Inflammatory macrophage treated with lipopolysaccharide for 4 hours (primary cell): ENCODE measurements at places on chromosomes 7 and 10.
A peak's percentile ranks its signal among the peaks of the same experiment; 100 is the strongest.

- DNase-seq = no peak
Observed at GRCh38 chr10:69497611-69498390, 46.5 kb downstream of the TSPAN15 start.

DNA sequence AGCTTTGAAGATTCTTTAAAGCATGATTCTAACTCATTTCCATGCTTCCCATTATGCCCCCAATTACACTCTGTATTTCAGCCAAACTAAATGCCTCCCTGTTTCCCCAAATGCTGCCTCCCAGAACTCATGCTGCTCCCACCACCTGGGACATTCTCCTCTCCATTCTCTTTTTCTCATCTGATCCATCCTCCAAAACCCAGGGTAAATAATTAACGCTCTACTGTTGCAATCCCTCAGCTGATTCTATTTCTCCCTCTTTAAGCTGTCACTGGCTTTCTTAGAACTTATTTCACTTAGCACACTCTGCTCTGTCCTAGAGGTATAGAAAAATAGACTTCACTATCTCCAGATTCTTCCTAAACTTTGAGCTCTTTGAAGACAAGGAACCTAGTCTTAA is 104.7 kb downstream of the ICA1 start:
- no peak for DNase-seq

DNA sequence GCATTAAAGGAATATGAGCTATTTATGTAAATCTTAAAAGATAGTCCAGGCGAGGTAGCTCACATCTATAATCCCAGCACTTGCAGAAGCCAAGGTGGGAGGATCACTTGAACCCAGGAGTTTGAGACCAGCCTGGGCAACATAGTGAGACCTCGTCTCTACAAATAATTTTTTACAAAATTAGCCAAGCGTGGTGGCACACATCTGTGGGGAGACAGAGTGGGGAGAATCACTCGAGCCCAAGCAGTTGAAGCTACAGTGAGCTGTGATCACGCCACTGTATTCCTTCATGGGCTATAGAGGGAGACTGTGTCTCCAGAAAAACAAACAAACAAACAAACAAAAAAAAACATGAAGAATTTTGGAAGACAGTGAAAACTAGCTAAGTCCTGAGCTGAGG is 28.4 kb downstream of the HERC4 start:
- DNase-seq = no peak

DNA sequence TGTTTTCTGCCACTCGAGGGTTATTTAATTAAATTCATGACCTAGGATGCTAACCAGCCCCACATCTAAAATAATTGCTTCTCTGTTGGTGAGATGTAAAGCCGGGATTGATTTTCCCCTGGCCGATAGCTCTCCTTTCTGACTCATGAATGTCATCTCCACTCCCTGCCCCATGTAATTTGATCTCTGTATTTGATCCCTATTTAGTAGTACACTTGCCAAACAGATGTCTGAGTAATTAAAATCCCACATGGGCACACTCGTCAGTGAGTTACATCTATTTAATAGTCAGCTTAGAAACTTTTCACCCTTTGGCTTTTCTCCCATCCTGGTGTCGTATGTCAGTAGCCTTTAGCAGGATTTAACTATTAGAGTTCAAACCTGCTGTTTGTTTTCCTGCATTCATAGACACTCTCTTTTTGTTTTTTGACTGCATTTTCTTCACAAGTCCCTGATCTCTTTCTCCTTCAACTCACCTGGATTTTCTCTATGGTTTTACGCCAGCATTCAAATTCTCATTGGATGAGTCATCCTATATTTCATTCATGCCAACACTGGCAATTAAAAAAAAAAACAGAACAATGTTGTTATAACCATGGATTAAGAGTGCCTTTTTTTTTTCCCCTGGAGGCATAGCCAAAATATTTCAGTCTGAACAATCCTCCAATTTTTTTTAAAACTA is 82.7 kb downstream of the SPAG6 start:
- no peak for DNase-seq

DNA sequence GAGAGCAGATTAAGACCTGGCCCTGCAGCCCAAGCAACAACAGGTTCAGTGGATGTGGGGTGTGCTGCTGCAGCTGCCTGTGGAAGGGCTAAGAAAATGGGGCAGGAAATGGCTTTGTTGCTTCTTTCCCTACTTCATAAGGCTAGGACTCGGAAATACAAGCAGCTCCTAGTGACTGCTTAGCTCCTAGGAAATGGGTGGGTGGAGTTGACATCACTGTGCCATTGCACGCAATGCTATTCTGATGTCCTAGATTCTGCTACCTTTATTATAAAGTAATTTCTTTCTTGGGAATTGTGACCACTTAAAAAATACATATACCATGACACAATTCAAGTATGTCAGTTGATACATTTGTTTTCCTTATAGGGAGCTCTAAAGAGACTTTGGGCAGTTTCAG is 155.8 kb downstream of the FANK1 start:
- DNase-seq = peak; percentile 75

GRCh38 chr10:102611514-102612087 is 32.7 kb upstream of the TRIM8 start:
- no peak for DNase-seq

GRCh38 chr10:128475686-128476367 is 349.6 kb upstream of the MKI67 start:
- DNase-seq = no peak

DNA sequence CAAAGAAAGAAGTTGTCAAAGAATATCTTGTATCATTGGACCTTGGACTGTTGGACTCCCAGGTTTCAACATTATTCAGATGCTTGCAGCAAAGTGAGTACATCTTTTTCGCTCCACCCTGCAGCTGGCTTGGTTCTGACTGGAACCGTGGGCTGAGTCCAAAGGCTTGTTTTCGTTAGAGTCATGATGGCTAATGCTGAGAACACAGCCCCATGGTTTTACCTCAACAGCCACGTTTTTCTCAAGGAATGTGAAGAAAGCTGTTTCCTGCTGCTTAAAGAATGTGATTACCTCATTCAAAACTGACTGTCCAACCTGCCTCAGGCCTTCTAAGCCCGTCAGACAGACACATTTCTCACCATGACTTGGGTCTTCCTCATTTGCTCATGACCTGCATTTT is 69.5 kb downstream of the STEAP1B start:
- DNase-seq = no peak

GRCh38 chr7:38195804-38196595 is 18.0 kb downstream of the STARD3NL start:
- no peak for DNase-seq

- DNase-seq = no peak
Observed at GRCh38 chr10:71222601-71223346, 10.4 kb downstream of the UNC5B start.

DNA sequence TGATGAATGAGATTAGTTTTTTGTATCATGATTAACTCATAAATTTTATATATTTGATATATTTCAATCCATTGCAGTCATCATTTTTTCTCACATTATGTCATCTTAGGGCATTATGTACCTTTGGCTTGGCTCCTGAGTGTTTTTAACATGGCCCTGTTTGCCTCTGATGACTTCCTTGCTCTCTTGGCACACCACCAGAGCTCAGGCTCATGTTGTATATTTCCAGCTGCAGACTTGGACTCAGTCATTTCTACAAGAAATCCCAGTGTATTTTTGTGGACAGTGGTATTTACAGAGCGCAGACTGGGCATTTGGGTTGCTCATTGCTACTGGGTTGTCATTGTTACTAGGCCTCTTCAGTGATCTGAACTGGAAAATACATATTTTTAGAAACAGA is 188.5 kb downstream of the ADRA2A start:
- no peak for DNase-seq

GRCh38 chr10:43857206-43857930 is 208.7 kb upstream of the ZNF32 start:
- DNase-seq = no peak

DNA sequence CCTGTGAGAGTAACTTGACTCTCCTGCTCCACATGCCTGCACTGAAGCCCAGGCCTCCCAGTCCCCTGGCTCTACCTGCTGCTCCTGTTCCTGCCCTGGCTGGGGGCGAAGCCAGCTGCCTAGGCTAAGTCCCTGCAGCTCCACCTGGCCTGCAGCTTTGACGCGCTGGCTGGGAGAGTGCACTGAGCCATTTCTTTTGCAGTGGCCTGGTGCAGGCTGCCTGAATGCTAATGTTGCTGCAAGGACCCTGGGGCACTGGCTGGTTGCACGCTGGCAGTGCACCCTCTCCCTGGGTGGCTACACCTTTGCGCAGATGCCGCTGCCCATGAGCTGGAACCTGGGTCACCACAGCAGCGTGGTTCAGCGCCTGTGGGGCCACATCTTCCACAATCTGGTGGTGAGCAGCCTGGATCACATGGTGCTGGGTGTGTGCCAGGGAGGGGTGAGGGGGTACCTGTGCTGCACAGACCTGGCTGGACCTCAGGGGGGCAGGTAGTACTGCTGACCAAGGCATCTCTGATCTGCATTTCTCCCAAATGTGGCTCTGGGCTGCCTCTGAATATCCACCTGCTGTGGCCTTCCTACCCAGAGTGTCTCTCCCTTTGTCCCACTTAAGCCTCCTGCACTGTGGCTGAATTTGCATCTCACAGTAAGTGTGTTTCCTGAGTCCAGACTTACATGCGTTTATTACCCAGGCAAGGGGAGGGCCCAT is 20.0 kb downstream of the IMPDH1 start:
- no peak for DNase-seq

DNA sequence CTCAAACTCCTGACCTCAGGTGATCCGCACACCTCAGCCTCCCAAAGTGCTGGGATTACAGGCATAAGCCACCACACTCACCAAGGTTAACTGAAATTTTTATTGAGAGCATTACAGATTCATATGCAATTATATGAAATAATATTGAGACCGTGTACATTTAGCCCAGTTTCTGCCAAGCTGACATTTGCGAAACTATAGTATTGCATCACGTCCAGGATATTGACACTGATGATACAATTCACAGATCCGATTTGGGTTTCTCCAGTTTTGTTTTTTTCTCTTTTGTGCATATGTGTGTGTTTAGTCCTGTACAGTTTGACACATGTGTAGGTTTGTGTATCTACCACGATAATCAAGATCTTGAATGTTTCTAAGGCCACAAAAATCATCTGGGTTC is 627.9 kb upstream of the FOXK1 start:
- peak; percentile 4 for DNase-seq

GRCh38 chr7:141884539-141885225 is 31.5 kb upstream of the OR9A4 start:
- peak; percentile 92 for DNase-seq

- DNase-seq = no peak
Observed at GRCh38 chr7:45078125-45078681, 10.6 kb downstream of the NACAD start.

- no peak for DNase-seq
Observed at GRCh38 chr7:6575281-6576023, 1.8 kb upstream of the ZDHHC4 start.

DNA sequence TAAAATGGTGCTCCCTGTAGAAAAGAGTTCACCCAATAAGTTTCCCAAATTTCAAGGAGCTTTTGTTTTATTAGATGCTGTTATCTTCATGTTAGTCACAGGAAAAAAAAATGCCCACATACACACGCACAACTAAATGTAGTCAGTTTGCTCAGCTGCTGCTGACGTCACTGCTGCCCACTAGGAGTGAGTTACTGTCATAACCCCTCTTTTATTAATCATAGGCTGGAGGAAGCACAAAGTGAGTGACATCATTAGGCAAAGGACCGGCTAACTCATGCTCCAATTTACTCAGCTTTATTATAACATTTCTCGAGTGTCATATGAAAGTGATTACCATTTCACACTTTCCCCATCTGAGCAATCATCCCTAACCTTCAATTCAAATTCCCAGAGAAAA is 6.7 kb upstream of the INHBA start:
- DNase-seq = peak; percentile 100

- DNase-seq = peak; percentile 33
Observed at GRCh38 chr10:95756809-95757684, 1.1 kb downstream of the ENTPD1 start.

- peak; percentile 70 for DNase-seq
Observed at GRCh38 chr10:110527731-110528171, 30.0 kb downstream of the DUSP5 start.

DNA sequence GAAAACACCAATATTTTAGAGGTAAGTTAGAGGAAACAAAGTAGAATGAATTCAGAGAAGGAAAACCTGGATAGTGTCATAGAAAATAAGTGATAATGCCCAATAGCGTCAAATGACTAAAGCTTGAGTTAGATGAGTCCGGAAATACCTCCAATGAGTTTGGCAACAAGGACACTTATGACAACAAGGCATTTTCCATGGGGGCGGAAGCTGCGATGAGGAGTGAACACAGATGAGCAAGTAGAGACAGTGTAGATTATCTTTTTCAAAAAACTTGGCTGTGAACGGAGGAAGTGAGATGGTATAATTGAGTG is 383 bp upstream of the R3HCC1L start:
- no peak for DNase-seq

DNA sequence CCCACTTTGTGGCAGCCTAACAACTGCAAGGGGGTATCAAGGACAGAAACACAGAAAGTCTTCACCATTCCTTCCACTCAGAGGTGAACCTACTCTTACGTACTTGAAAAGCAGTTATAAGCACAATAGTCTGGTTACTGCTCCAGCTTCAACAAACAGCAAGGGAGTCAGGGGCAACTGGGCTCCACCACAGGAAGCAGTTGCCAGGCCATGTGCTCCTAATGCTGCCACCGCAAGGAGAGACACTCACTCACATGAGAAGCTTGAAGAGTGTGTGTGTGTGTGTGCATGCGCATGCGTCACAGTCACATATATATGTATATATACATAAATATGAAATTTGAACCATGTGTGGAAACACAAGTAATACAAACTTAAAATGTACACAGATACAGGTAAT is 65.5 kb downstream of the GRB10 start:
- no peak for DNase-seq

- DNase-seq = no peak
Observed at GRCh38 chr7:44447874-44448425, 42.5 kb downstream of the NUDCD3 start.

- no peak for DNase-seq
Observed at GRCh38 chr7:57426629-57427003, 23.4 kb upstream of the ZNF716 start.

GRCh38 chr7:142637240-142637639 is 112.0 kb upstream of the PRSS1 start:
- DNase-seq = no peak

DNA sequence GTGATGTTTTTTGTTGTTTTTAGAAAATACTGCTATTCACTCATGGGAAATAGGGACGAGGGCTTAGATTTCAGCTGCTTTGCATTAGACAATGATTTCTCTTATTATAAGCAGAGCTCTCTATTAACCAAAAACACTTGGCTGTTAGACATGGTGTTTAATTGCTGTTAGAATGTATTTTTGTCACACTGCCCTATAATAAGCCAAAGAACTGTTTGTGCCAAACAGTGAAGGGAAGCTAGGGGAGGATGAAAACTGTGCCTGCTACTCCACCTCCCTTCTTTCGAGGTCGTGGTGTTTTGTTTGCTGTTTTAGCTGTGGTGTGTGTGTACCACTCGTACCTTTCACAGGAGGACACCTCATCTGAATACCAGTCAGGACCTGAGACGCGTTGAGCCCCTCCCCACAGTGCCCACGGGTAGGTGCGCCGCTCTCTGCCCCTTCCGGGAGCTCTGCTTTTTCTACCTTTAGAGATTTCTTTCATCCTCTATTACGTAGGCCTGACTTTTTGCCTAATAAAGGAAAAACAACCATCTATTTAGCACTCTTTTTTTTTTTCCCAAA is 57.9 kb downstream of the CUX1 start:
- DNase-seq = no peak

GRCh38 chr7:90715067-90715466 is 118.9 kb downstream of the CDK14 start:
- no peak for DNase-seq

GRCh38 chr10:69270990-69271389 is 7.3 kb upstream of the HK1 start:
- DNase-seq = no peak

- DNase-seq = peak; percentile 20
Observed at GRCh38 chr7:23276376-23276775, 22.8 kb upstream of the MALSU1 start.
